IPS DF 6.9 (cell line): ENCODE measurements at places on chromosomes 5 and 9.

DNA sequence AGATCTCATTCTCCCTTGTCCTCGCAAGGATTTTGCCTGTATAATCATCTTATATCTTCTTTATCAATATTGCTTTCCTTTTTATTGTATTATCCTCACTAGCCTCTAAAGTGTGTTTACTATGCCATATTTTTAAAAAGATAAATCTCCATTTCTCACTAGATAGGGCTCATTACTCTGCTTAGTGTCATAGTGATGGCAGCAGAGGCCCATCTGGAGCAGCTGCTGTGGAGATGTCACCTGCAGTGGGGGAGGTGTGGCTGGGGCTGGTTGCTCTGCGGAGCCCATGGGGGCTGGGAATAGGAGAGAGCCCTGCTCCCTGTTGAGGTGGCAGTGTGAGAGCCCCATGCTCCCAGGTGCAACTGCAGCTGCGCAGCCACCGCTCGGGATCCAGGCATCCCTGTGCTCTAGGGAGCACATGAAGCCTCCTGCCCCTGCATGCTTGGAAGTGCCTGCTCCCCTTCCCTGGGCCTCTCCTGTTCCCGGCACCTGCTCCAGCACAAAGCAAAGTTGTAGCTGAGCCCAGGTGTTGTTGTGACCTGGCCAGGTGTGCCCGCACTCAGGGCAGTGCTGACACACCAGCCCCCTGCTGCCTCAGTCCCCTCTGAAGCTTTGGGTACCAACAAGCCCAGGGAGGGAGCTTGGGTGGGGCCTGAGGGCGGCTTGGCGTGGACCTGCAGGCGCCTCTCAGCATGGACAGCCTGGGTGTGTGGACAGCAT lies 144.6 kb upstream of the MRPS30 start:
- DNase-seq = no peak

DNA sequence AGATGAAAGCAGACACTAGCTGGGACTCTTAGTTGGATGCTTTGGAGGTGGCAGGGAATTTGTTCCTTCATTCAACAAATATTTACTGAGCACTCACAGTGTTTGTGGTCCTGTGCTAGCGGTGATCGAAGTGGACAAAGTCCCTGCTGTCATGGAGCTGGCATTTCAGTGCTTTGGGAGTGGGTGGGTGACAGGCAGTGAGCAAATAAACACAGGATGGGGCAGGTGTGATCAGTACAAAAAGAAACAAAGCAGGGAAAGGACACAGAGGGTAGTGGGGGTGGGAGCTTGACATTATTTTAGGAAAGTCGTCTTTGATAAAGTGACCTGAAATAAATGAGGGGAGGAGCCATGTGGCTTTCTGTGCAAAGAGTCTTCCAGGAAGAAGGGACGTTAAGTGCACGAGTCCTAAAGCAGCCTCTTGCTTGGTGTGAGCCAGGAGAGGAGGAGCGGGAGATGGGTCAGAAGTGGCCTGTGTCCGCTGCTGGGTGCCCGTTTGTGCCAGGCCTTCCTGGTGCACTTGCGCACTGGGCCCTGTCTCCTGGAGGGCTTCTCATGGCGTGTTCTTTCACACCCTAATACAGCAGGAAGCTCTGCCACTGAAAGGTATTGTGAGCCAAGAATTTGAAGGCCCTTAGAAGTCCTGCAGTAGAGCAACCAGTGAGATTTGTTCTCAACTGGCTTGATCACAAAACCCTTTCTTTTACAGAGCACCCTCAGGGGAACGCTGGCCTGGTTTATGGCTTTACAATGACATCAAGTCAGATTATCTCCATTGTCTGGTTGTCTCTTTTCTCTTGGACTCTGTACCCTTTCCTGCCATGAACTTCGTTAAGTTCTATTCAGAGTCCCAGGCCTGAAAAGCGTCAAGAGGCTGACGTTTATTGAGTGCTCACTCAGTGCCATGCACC lies 14.8 kb downstream of the NDST1 start:
- no peak for DNase-seq

DNA sequence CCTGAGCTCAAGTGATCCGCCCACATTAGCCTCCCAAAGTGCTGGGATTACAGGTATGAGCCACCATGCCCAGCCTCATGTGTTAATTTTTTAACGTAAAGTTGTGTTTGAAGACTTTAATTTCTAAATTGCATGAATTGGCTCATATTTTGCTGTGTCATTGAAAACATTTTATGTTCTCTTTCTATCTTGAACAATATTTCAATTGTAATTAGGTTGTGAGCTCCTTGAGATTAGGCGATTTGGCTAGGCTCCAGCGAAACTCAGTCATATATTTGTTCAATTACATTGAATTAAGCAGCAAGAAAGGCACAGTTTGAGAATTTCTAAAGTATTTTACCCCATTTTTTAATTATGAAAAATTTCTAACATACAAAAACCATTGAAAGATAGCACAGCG lies 34.0 kb downstream of the GAPVD1 start:
- DNase-seq = no peak

DNA sequence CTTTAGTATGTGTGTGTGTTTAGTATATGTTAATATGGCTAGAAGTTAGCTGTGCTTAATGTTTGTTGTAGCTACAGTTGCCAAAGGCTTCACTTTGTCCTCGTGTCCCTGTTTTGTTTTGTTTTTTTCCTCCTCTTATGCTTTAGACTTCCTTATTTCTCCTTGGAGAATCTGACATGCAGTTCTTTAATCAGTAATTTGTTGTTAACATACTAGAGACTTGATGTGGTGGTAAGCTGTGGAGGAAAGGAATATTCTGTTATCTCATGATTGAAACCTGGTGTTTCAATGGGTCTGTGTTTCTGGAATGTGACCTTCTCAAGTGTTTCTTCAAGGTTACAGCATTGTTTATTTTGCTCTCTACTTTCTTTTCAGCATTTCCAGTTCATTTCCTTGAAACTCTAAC lies 515.6 kb upstream of the ST8SIA4 start:
- DNase-seq = no peak

DNA sequence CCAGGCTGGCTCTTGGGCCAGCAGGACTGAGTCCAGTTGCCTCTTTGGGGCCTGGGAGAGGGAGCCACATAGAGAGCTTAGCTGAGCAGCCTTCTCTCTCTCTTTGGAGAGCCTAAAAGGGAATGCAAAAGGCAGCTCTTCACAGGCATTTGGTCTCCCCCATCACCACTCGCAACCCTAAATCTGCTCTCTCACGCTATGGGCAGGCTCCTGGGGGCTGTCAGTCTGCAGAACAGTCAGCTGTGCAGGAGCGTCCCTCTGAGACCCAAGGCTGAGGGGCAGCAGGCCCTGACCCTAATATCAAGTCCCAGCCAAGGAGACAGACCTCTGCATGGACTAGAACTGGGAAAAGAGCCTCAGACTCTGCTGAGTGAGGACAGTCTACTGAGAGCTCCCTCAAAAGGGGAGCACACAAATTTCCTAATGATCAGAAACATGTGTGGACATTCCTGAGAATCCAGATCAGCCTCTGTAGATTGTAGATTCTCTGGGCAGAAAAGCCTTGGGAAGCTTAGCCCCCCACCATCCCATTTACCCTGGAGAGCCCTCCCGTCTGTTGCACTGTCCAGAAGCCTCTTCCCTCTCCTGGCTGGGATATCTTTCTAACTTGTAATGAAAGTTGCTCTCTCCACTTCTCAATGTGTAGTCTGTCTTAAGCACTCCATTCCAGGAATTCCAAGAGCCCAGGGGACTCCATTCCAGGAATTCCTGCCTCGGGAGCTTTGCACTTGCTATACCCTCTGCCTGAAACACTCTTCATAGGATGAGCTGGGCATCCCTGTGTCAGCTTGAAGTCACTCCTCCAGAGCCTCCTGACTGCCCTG lies 79.4 kb downstream of the FAM114A2 start:
- DNase-seq = peak; percentile 67
